Activated naive CD4-positive, alpha-beta T cell treated with anti-CD3 and anti-CD28 coated beads for 36 hours (primary cell): ENCODE measurements at places on chromosomes 5 and 9. TPM values are rescaled to one million over a fixed set of nuclear protein-coding genes. Genes with fewer than 3 reads are reported as not detected.
A peak's percentile ranks its signal among the peaks of the same experiment; 100 is the strongest.

DNA sequence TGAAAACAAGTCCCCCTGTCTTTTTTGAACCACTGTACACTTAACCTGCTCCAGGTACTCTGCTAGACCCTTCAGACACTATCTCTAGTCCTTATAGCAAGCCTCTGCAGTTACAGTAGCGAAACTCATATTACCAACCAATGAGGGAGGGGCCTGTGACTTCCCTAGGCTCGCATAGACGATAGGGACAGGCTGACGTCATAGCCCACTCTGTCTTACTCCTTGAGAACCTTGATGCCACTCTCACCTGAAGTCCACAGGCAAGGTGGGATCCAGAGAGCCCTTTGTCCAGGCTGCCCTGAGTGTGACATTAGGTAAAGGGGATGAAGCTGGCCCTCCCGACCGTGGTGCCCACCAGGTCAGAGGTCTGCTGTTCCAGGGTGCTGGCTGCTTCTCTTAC lies 65.3 kb downstream of the ACTBL2 start:
- H3K4me1 ChIP-seq = no peaks in the 10 kb centered on the region
- DNase-seq = no peak
- H3K27ac ChIP-seq = no peak overlapping the region
- no peaks in the 10 kb centered on the region for H3K36me3 ChIP-seq

GRCh38 chr5:15787681-15788080 lies 287.7 kb downstream of the FBXL7 start:
- no peak for DNase-seq
- H3K36me3 ChIP-seq = no peaks in the 10 kb centered on the region
- no peak overlapping the region for H3K4me3 ChIP-seq
- H3K27ac ChIP-seq = no peak overlapping the region
- no peaks in the 10 kb centered on the region for H3K4me1 ChIP-seq

GRCh38 chr9:127950513-127951289 lies 13.0 kb upstream of the DPM2 start:
- no peak overlapping the region for H3K4me3 ChIP-seq
- peak; percentile 20 for DNase-seq
- peaks cover 79% of the 10 kb centered on the region for H3K4me1 ChIP-seq
- no peaks in the 10 kb centered on the region for H3K27me3 ChIP-seq
- peak overlapping the region; percentile 84 for H3K27ac ChIP-seq
- H3K36me3 ChIP-seq = peaks cover 11% of the 10 kb centered on the region

DNA sequence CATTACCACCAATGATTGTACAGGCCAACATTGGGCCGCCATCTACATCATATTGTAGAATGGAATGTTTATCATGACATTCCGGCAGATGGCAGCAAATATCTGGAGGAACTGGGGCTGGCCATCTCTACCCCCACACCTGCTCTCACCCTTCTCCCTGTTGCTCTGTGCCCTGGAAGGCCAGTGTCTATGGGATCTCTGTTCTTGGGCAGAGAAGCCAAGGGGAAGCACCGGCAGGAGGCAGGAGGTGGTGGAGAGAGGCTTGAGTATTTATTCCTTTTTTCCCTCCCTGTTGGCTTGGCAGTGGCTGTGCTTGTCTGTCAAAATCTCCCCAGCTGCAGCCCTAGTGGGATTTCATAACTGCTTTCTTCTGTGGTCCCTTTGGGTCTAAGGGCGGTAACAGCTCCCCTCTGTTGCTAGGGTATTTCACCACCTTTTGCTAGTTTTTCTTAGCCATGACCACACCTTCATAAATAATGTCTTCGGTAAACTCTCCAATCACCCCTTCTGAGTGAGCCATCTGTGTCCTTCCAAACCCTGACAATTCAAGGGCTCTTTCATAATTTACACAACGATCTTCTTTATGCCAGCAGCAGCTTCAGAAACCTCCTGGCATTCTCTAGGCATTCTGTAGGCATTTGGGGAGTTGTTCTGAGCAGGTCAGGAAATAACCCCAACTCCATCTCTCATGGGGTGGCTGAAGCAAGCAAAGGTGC lies 225.8 kb downstream of the MELK start:
- no peaks in the 10 kb centered on the region for H3K4me1 ChIP-seq
- H3K36me3 ChIP-seq = no peaks in the 10 kb centered on the region
- H3K4me3 ChIP-seq = no peak overlapping the region
- H3K27me3 ChIP-seq = no peaks in the 10 kb centered on the region
- no peak for DNase-seq

Gene AGXT2
- not detected for total RNA-seq

Gene NOXA1
- total RNA-seq = 1.0 TPM

DNA sequence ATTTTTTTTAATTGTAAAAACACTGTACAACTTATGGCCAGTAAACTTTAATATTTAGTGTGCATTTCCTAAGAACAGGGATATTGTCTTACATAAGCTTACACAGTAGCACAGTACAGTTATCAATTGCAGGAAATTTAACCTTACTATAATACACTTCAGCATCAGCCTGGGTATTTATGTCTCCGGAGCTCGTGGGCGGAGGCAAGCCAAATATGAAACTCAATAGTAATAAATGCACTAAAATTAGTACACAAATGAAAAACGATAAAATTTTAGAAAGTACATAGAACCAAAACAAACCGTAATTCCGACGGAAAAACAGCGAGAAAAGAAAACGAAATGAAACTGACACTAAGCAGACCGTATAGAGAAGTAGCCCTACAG lies 91.2 kb downstream of the ANXA2R start:
- H3K36me3 ChIP-seq = peaks cover 7% of the 10 kb centered on the region
- H3K27me3 ChIP-seq = no peaks in the 10 kb centered on the region
- H3K4me1 ChIP-seq = peaks cover 11% of the 10 kb centered on the region
- H3K4me3 ChIP-seq = peak overlapping the region; percentile 70

GRCh38 chr5:113875096-113875495 lies 361.6 kb downstream of the YTHDC2 start:
- no peak overlapping the region for H3K4me3 ChIP-seq
- no peak overlapping the region for H3K27ac ChIP-seq
- H3K27me3 ChIP-seq = peaks cover 2% of the 10 kb centered on the region
- no peak for DNase-seq
- H3K4me1 ChIP-seq = no peaks in the 10 kb centered on the region

Gene ADAMTS2
- not detected for total RNA-seq

DNA sequence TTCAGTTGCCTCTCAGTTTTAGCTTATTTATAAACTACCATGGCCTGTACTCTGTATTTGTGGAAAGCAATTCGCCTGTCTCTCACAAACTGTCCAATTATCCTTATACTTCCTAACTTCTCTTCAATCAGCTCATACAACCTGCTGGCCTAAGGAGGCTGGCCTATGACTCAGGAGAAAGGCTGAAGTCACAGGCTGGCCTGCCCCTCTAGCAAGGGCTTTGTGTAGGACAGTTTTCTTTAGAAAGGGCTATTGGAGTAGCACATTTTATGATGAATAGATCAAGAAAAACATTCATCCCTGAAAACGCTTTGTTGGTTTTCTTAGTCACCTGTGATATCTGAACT lies 988.7 kb upstream of the ARRDC3 start:
- H3K4me3 ChIP-seq = no peak overlapping the region
- H3K27ac ChIP-seq = no peak overlapping the region
- no peaks in the 10 kb centered on the region for H3K27me3 ChIP-seq
- no peak for DNase-seq
- no peaks in the 10 kb centered on the region for H3K4me1 ChIP-seq
- no peaks in the 10 kb centered on the region for H3K36me3 ChIP-seq

GRCh38 chr9:110762783-110763182 lies 94.2 kb downstream of the MUSK start:
- no peak overlapping the region for H3K27ac ChIP-seq
- no peaks in the 10 kb centered on the region for H3K4me1 ChIP-seq
- H3K36me3 ChIP-seq = no peaks in the 10 kb centered on the region
- no peak overlapping the region for H3K4me3 ChIP-seq

Gene ADCY2
- total RNA-seq = not detected

GRCh38 chr5:12277504-12278192 lies 373.4 kb upstream of the CTNND2 start:
- DNase-seq = no peak
- no peaks in the 10 kb centered on the region for H3K4me1 ChIP-seq
- H3K27me3 ChIP-seq = no peaks in the 10 kb centered on the region
- no peaks in the 10 kb centered on the region for H3K36me3 ChIP-seq

Gene LECT2
- total RNA-seq = not detected

Gene MYO10
- total RNA-seq = 0.05 TPM

GRCh38 chr9:131278702-131279111 lies 2.4 kb upstream of the FAM78A start:
- H3K36me3 ChIP-seq = peaks cover 26% of the 10 kb centered on the region
- H3K4me3 ChIP-seq = peak overlapping the region; percentile 76
- H3K4me1 ChIP-seq = peaks cover 20% of the 10 kb centered on the region

DNA sequence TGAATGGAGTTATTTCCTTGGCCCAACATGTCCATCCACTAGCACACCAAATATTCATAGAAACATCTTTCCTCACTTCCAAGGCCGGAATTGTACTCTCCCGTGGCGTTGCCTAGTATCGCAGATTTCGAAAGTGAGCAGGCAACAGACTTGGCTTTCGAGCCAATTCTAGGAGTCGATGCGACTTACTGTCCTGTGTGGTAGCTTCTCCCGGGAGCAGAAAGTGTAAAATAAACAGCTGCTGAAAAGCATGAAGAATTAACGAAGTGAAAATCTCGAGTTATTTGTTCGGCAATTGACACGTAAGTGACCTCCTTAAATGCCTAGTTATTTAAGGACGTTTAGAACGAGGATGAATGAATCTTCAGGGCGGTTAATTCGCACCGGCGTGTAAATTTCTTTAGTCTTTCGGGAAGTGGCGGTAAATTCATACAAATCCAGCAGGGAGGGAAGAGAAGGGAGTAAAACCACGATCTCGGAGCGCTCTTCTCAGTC lies 449 bp upstream of the PCSK5 start:
- H3K27me3 ChIP-seq = no peaks in the 10 kb centered on the region
- no peaks in the 10 kb centered on the region for H3K36me3 ChIP-seq
- peak; percentile 23 for DNase-seq
- peak overlapping the region; percentile 64 for H3K27ac ChIP-seq

GRCh38 chr9:90441814-90442213 lies 200.8 kb downstream of the DIRAS2 start:
- H3K4me1 ChIP-seq = no peaks in the 10 kb centered on the region
- H3K36me3 ChIP-seq = no peaks in the 10 kb centered on the region
- no peak for DNase-seq
- no peak overlapping the region for H3K27ac ChIP-seq
- peaks cover 17% of the 10 kb centered on the region for H3K27me3 ChIP-seq
- no peak overlapping the region for H3K4me3 ChIP-seq

- H3K4me1 ChIP-seq = peaks cover 26% of the 10 kb centered on the region
- no peaks in the 10 kb centered on the region for H3K36me3 ChIP-seq
- no peak overlapping the region for H3K27ac ChIP-seq
- H3K27me3 ChIP-seq = peaks cover 48% of the 10 kb centered on the region
- H3K4me3 ChIP-seq = no peak overlapping the region
- no peak for DNase-seq
Measured at GRCh38 chr9:105403552-105404248, 44.1 kb upstream of the FSD1L start.

Gene CORO2A
- total RNA-seq = 8.2 TPM

Gene PIP5KL1
- total RNA-seq = 1.8 TPM

- no peaks in the 10 kb centered on the region for H3K27me3 ChIP-seq
- peaks cover 1% of the 10 kb centered on the region for H3K4me1 ChIP-seq
- no peaks in the 10 kb centered on the region for H3K36me3 ChIP-seq
- H3K4me3 ChIP-seq = no peak overlapping the region
Measured at GRCh38 chr5:68962757-68963484, 130.9 kb upstream of the SLC30A5 start.

- no peak overlapping the region for H3K27ac ChIP-seq
- no peaks in the 10 kb centered on the region for H3K4me1 ChIP-seq
- no peak overlapping the region for H3K4me3 ChIP-seq
- no peaks in the 10 kb centered on the region for H3K36me3 ChIP-seq
- DNase-seq = no peak
- H3K27me3 ChIP-seq = peaks cover 18% of the 10 kb centered on the region
Measured at GRCh38 chr9:69667306-69667705, 4.9 kb downstream of the APBA1 start.

- no peaks in the 10 kb centered on the region for H3K36me3 ChIP-seq
- H3K4me1 ChIP-seq = peaks cover 29% of the 10 kb centered on the region
- peak overlapping the region; percentile 59 for H3K4me3 ChIP-seq
- H3K27me3 ChIP-seq = peaks cover 69% of the 10 kb centered on the region
Measured at GRCh38 chr5:107670087-107670931, 428 bp downstream of the EFNA5 start.

- no peaks in the 10 kb centered on the region for H3K27me3 ChIP-seq
- peak overlapping the region; percentile 10 for H3K4me3 ChIP-seq
- H3K4me1 ChIP-seq = peaks cover 56% of the 10 kb centered on the region
- peaks cover 2% of the 10 kb centered on the region for H3K36me3 ChIP-seq
Measured at GRCh38 chr9:113523421-113524141, 60.1 kb downstream of the RGS3 start.

Gene MYORG
- total RNA-seq = 2.0 TPM

DNA sequence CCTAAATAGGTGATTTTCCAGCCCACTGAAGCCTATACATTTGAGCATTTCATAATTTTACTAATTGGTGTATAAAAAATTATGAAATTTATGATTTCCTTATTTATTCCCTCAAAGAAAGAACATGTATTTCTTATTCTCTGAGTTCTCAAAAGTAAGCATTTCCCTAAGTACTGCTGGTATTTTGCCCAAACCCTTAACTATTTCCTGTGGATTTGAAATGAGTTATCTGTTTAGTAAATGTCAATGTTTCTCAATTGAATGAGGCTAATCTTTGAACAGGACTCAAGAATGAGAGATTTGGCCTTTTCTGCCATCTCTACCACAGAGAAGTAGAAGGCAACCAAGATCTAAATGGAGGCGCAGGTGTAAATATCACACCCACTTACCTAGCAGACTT lies 751.7 kb downstream of the TLE1 start:
- no peaks in the 10 kb centered on the region for H3K27me3 ChIP-seq
- H3K4me1 ChIP-seq = no peaks in the 10 kb centered on the region
- no peak overlapping the region for H3K27ac ChIP-seq
- no peaks in the 10 kb centered on the region for H3K36me3 ChIP-seq
